ENCODE measurements at places on chromosomes 4 and X.
A peak's percentile ranks its signal among the peaks of the same experiment; 100 is the strongest.

- no peak for DNase-seq
Measured at GRCh38 chr4:24949970-24950369, 37.1 kb upstream of the CCDC149 start.

DNA sequence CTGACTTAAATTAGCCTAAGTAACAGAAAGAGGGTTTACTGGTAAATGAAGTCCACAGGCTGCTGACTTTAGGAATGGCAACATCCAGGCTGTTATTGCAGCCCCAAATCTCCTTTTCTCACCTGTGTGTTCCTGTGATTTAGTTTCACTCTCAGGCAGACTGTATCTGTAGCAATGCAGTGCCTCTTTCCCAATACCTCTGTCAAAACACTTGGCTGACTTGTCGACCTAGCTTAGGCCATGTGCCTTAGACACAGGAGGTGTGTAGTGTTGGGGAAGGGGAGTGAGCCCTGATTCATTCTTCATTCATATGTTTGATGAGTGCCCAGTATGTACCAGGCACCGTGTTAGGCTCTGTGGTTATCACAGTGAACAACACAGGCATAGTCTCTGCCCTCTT lies 46.9 kb downstream of the JADE3 start:
- no peak for DNase-seq

DNA sequence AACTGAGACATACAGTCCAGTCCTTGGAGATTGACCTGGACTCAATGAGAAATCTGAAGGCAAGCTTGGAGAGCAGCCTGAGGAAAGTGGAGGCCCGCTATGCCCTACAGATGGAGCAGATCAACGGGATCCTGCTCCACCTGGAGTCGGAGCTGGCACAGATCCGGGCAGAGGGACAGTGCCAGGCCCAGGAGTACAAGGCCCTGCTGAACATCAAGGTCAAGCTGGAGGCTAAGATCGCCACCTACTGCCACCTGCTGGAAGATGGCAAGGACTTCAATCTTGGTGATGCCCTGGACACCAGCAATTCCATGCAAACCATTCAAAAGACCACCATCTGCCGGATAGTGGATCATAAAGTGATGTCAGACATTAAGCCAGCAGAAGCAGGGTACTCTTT lies 20.4 kb upstream of the FRMPD3 start:
- DNase-seq = no peak

DNA sequence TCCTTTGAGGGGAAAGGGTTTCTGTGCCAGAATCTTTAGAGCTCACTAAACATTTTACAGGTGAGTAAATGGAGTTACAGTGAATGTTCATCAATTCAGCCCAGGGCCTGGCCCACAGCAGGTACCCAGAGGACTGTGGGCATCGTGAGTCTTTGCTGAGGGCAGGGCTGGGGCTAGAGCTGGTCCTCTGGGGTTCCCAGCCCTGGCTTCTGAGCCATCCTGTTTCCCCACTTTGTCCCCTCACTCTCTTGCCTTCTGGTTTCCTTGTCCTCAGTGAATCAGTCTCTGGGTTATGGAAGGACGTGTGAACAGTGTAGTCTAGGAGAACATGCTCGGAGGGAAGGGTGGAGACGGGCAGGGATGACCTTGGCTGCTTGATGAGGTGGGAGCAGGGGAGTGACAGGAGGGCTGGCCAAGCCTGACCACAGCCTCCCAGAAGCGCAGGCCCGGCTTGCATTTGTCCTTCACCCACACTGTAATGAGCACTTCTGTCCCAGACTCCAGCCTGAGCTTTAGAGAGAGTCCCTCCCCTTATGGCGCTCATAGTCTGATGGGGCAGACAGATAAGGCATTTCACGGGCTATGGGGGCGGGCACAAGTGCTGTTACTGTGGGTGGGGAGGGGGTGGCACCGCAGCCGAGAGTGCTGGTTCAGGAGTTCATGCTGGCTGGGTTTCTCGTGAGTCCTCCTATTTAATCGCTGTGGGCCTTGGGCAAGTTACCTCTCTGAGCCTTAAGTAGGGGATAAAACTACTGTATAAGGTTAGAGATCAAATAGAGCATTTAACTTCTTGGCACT lies 17.3 kb downstream of the TBC1D14 start:
- DNase-seq = peak; percentile 73

DNA sequence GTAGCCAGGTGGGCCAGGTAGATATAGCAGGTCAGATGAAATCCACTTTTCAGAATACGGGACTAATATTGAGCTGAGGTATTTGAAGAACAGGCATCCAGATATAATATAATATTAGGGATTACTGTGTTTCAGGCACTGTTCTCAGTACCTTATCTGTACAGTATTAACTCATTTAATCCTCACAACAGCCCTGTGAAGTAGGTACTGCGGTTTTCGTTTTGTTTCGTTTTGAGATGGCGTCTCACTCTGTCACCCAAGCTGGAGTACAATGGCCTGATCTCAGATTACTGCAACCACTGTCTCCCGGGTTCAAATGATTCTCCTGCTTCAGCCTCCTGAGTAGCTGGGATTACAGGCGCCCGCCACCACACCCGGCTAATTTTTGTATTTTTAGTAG lies 129.6 kb downstream of the IL1RAPL2 start:
- DNase-seq = no peak

DNA sequence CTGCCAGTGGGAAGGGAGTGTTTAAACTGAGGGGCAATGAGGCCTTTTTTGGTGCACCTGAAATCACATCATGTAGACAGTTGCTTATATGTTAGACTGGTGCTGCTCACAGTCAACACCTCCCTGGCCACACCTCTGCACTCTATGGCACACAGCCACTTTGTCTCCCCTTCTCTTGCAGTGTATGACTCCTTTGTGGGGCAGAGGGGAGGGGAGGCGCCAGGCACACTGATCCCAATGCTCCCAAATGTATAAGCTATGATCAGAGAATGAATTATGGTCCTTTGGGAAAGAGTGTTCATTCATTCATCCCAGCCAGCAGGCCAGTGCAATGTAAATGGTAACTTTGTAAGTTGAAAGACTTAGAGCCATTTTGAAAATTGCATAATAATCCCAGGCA lies 4.6 kb upstream of the GPC3 start:
- DNase-seq = no peak

DNA sequence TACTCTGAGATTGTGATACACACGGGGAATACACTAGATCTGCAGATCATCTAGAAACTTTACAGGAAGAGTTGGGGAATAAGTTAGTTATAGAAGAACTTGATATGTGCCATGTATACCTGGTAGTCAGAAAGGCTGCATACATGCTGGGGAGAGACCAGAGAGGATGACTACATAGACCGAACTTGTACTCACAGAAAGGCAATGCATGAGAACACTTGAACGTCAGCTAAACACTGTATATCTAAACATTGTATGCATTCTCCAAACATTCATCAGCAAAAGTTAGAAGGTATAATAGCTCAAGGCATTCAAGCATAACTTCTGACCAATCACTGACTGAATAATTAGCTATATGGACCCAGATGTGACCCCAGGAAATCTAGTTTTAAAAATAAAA lies 78.0 kb upstream of the PDHA2 start:
- no peak for DNase-seq
